CD8-positive, alpha-beta T cell (primary cell): ENCODE measurements at places on chromosomes 6 and 20. TPM values are rescaled to one million over a fixed set of nuclear protein-coding genes. Genes with fewer than 3 reads are reported as not detected.

The FAM162B gene
- total RNA-seq, result not detected

DNA sequence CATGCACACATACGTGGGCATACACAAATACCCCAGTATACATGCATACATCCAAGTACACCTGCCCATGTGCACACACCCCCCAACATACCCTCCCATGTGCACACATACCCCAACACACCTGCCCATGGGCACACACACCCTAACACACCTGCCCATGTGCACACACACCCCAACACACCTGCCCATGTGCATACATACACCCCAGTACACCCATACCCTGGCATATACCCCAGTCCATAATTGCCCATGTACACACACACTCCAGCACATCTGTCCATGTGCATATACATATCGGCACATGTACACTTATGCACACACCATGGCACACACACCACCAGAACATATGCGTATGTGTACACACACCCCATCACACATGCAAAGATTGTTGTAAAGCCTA is 475.2 kb downstream of the PREX1 start:
- DNase-seq, result no peak

The PHACTR3 gene
- total RNA-seq, result not detected

GRCh38 chr20:5397393-5397792 is 80.6 kb upstream of the PROKR2 start:
- no peak for DNase-seq

The HSPA1L gene
- 1.2 TPM for total RNA-seq

The MLIP gene
- total RNA-seq, result not detected

The STX11 gene
- total RNA-seq, result 18.9 TPM

DNA sequence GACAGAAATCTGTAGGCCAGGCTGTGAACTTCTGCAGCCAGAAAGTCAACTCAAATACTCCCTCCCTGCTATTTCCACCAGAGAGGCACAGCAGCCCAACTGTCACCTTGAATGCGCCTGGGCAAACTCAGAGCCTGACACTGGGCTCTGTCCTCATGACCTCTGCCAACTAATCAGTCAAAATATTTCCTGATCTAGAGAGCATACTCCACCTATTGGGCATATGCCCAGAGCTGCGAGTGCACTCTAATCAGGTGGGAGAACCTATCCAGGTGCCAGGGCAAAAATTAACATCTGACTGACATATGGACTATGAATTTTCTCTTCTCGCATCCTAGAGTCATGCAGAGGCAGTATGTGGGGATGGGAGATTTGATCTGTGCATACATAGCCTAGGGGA is 406.3 kb upstream of the RUNX2 start:
- DNase-seq, result no peak

The CHRNA4 gene
- total RNA-seq, result not detected

- no peak for DNase-seq
Observed at GRCh38 chr20:24895431-24895830, 53.6 kb upstream of the CST7 start.

DNA sequence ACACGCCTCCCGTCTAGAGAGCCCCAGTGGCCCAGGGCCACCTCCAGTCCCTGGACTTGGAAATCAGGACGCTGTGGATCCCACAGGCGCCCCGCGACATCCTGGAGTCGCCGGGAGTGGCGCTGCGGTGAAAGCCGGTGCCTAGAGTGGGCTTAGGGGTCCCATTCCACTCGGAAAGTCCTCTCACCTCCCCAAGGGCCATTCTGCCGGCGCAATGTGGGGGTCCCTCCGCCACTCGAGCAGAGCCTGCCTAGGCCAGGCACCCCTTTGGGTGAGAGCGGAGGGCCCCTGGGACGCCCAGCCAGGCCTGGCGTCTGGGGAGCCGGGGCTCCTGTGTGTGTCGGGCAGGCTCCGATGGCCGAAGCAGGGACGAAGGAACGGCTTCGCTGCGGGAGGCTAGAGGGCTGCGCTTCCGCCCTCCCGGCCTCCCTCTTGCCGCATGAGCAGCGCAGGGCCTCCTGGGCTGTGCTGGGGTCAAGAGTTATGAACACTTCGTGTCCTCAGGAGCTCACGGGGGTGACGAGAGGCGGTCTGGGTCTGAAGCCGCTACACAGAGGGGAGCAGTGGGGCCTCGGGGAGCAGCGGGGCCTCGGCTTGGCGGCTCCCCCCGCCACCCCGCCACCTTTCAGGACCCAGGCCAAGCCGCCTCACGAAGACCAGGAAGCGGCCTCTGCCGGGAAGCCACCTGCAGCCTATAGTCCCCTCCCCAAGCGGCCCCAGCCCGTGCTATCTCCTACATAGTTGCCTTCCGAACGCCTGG is 13.6 kb downstream of the POU3F2 start:
- no peak for DNase-seq

DNA sequence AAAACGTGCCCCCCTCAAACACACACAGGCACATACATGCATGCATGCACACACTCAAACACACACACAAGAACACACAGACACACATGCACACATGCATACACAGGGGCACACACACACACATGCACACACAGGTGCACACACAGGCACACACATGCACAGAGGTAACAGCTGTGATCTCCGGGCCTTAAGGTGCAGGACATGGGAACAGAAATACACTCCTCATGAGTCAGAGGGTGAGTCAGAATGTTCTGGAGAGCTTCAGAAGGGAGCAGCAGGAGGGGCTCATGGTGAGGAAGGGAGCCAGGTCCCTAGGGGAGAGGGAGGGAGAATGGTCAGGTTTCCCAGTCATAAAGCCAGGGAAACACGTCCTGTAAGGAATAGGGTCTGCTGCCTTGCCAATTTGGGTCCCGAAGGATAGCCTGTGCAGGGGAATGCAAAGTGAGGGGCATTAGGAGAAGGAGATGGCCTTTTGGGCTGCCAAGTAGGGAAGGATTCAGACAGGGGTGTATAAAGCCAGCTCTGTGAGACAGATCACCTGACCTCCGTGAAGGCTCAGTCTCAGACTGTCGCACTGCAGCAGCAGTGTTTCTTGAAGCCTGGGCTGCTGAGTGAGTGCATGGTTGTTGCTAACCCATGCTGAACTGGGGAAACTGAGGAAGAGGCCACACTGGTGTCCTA is 123.9 kb downstream of the MAFB start:
- DNase-seq, result no peak

GRCh38 chr20:24993337-24994185 is 1.0 kb upstream of the APMAP start:
- DNase-seq, result no peak

DNA sequence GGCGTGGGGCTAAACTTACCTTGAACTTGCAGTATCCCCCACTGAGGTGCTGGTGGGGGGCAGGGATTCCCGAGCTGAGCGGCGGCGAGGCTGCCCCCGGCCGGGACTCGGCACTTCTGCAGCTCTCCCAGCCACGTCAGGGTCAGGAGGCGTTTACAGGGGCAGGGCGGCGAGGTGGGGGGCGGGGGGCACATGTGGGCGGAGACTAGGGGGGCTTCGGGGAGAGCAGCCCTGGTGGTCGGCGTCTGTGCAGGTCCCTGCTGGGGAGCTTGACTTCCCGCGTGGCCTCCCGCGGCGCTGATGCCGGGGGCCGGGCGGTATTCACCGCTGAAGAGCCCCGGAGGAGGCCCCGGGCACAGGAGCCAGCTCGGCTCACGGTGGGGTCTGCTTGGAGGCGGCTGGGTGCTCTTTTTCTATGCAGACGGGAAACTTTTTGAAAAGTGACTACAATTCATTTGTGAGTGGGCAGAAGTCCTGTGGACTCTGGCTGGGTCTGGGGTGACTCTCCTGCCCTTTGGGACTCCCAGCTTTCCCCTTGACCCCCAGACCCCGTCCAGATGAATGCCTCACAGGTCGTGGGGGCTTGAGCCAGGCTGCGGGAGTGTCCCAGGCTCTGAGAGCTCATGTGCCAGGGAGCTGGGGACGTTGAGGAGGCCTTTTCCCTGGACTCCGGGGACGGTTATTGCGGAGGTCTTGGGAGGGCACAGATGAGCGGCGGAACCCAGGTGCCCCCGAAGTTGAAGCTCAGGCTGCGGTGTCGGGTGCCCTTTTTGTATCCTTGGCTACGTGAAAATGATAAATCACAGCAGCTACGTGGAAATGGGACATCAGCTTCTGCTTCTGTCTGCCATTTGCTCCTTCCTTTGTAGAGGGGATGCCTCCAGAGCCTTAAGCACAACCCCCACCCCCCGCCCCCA is 75.9 kb upstream of the GATA5 start:
- DNase-seq, result no peak
